ENCODE measurements at places on chromosomes 13 and 19.
A peak's percentile ranks its signal among the peaks of the same experiment; 100 is the strongest.

DNA sequence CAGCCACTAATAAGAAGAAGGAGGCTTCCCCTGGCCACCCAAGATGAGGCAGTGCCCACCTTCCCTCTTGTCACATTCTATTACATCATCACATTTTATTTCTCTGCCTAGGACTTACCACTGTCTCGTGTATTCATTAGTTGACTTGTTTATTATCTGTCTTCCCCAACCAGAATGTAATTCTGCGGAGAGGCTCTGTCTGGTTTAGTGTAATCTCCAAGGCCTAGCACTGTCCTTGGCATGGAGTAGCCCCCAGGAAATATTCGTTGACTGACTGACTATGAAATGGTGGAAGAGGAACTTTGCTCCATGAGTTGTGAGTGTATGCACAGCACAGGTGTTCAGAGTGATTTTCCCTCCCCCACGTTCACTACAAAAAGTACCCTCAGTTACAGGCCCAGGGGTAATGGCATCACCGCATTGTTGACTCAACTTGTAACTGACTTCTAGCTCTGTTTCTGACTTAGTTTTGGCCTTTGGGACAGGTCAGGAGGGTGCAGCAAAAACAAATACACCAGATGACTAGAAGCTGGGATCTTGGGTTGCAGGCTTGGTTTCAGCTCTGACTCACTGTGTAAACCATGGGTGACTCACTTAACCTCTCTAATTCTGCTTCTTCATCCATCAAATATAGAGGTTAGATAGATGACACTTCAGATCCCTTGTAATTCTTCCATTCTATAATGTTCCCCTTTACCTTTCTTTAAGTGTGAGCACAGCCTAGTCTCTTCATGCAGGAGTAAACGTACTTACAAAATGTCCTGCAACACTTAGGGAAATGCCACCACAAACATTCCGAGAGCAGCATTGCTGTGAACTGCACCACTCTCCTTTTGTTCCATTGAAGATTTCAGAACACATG lies 229.7 kb downstream of the KCNRG start:
- no peak for DNase-seq
- no peaks in the 10 kb centered on the region for H3K36me3 ChIP-seq
- no peaks in the 10 kb centered on the region for H3K27me3 ChIP-seq
- H3K4me3 ChIP-seq: no peak overlapping the region
- H3K4me1 ChIP-seq: peaks cover 11% of the 10 kb centered on the region
- no peak overlapping the region for H3K27ac ChIP-seq

GRCh38 chr13:41306271-41307145 lies 4.6 kb upstream of the NAA16 start:
- no peak for DNase-seq
- no peak overlapping the region for H3K4me3 ChIP-seq
- no peak overlapping the region for H3K27ac ChIP-seq
- no peaks in the 10 kb centered on the region for H3K27me3 ChIP-seq
- H3K36me3 ChIP-seq: no peaks in the 10 kb centered on the region

DNA sequence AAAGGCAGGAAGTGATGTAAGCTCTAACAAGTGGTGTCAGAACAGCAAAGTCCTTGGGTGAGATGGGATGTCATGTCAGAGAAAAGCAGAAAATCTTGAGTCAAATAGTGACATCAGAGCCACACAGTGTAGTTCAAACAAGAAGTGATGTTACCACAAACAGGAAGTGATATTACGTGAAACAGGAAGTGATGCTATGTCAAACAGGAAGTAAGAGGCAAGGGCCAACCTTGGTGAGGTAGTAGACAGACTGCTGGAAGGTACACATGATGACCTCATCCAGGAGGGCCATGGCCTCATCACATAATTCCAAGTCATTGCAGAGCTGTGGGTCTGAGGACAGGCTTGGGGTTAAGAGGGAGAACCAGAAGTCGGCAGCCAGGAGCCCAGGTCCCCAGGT lies 7.0 kb upstream of the MAMSTR start:
- no peaks in the 10 kb centered on the region for H3K36me3 ChIP-seq
- H3K4me1 ChIP-seq: peaks cover 21% of the 10 kb centered on the region
- H3K27ac ChIP-seq: no peak overlapping the region
- H3K4me3 ChIP-seq: no peak overlapping the region
- H3K27me3 ChIP-seq: no peaks in the 10 kb centered on the region
- peak; percentile 75 for DNase-seq

GRCh38 chr13:75869981-75870380 lies 233.9 kb downstream of the LMO7 start:
- H3K4me3 ChIP-seq: no peak overlapping the region
- H3K4me1 ChIP-seq: no peaks in the 10 kb centered on the region
- no peaks in the 10 kb centered on the region for H3K27me3 ChIP-seq
- no peaks in the 10 kb centered on the region for H3K36me3 ChIP-seq

DNA sequence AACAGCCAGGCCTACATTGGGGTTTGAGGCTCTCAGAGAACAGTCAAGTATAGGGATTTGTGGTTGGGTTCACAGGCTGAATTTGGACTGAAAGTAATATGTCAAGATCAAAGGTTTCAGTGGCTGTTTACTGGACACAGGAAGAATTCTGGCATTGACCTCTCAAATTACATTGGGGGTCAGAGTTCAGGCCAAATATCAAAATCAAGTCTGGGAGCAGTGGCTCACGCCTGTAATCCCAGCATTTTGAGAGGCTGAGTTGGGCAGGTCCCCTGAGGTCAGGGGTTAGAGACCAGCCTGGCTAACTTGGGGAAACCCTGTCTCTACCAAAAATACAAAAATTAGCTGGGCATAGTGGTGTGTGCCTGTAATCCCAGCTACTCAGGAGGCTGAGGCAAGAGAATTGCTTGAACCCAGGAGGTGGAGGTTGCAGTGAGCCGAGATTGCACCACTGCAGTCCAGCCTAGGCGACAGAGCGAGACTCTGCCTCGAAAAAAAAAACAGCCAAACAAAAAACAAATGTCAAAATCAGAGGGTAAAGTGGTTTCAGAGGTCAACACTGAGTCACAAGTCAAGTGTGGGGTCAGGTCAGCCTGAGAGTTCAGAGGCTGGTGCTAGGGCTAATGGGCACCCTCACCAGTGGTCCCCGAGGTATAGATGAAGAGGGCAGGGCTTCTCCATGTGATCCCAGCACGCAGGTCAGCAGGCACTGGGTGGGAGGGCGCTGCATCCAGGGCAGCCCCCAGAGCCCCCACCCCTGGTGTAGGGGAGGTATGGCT lies 1.5 kb downstream of the SLC27A5 start:
- no peaks in the 10 kb centered on the region for H3K36me3 ChIP-seq
- H3K27ac ChIP-seq: no peak overlapping the region
- H3K4me1 ChIP-seq: peaks cover 15% of the 10 kb centered on the region
- H3K27me3 ChIP-seq: no peaks in the 10 kb centered on the region
- no peak for DNase-seq
- H3K4me3 ChIP-seq: no peak overlapping the region

DNA sequence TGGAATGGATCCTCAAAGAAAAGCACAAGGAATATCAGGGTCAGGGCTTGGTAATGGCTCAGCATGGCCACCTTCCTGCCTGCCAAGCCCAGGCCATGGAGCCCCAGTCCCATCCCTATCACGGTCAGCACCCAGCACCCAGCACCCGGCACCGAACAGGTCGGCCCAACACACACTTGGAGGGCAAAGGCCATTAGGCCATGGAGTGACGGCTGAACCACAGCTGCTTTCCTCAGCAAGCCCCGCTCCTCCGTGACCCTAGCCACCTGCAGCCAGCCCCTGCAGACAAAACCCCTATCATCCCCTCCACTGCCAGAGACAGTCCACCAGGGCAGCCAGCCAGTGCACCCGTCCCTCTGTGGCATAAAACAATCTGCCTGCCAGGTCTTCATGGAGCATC lies 20.6 kb downstream of the PEPD start:
- H3K4me1 ChIP-seq: no peaks in the 10 kb centered on the region
- H3K36me3 ChIP-seq: peaks cover 12% of the 10 kb centered on the region
- DNase-seq: no peak
- no peaks in the 10 kb centered on the region for H3K27me3 ChIP-seq

DNA sequence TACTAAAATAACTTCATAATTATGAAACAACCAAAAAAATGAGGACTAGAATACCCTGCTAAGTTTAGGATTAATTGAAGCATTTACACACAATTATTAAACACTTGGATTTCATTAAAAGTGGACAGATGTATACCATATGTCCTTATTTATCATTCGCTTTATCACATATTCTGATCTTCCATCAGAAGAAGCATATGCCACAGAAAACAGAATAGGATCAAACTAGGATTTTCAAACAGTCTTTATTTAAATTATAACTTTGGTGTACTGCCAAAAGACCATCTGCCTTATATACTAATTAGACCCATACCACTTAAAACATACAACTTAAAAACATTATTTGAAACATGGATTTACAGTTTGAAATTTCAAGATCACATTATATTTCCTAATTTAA lies 727.1 kb upstream of the KLHL1 start:
- H3K36me3 ChIP-seq: no peaks in the 10 kb centered on the region
- DNase-seq: no peak
- no peak overlapping the region for H3K27ac ChIP-seq
- H3K4me3 ChIP-seq: no peak overlapping the region
- no peaks in the 10 kb centered on the region for H3K27me3 ChIP-seq
- H3K4me1 ChIP-seq: no peaks in the 10 kb centered on the region

DNA sequence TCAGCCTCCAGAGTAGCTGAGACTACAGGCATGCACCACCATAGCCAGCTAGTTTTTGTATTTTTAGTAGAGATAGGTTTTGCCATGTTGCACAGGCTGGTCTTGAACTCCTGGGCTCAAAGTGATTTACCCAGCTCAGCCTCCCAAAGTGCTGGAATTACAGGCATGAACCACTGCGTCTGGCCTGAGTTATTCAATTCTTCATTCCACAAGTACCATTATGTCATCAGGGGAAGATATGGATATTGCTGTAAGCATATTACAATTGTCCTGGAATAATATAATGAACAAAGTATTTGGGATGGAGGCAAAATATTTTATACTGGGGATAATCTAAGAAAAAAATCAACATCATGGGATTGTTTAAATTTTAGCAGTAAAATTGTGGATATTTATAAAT lies 646.0 kb upstream of the SLITRK6 start:
- DNase-seq: no peak
- H3K4me3 ChIP-seq: no peak overlapping the region
- H3K36me3 ChIP-seq: no peaks in the 10 kb centered on the region
- H3K27ac ChIP-seq: no peak overlapping the region
- no peaks in the 10 kb centered on the region for H3K27me3 ChIP-seq

DNA sequence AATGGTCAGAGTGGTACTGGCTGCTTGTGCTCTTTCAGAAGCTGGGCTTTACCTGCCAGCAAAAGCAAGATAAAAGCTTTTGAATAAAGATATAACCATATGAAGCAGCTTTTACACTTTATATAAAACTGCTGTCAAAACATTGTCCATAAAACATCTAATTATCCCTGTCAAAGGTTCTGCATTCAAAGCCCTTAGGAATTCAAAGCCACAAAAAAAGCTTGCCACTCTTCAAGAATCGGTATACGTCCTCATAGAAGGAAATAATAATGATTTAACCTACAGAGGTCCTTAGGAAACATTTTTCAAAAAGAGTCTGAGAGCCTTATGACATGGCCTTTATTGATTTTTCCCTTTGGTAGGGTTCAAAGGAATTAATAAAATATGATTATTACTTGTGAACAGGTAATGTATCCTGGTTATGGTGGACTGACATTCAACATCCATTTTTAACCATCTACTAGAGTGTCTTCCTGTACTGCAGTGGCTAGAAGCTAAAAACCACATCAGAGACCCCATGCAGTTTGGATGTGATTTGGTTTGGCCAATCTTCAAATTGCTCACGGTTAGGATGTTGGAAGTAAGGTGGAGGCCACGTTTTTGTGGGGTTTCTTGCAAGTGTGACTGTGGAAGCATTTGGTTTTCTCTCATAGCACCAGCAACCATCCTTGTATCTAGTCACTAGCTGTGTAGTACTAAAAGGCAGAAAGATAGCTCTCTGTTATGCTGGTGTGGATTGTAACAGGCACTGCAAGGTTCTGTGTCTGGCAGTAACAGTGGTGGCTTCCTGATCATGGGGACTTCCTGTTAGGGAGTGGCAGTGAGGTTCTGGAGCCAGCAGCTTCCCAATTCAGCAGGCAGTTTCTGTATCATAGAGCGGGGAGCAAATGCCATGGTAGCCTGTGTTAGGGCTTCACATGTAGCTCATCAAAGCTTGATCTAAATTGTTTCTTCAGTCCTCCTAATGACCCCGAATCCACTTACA lies 441.5 kb downstream of the DIAPH3 start:
- no peak overlapping the region for H3K27ac ChIP-seq
- H3K27me3 ChIP-seq: no peaks in the 10 kb centered on the region
- no peak for DNase-seq
- H3K4me3 ChIP-seq: no peak overlapping the region
- H3K36me3 ChIP-seq: no peaks in the 10 kb centered on the region
- no peaks in the 10 kb centered on the region for H3K4me1 ChIP-seq

DNA sequence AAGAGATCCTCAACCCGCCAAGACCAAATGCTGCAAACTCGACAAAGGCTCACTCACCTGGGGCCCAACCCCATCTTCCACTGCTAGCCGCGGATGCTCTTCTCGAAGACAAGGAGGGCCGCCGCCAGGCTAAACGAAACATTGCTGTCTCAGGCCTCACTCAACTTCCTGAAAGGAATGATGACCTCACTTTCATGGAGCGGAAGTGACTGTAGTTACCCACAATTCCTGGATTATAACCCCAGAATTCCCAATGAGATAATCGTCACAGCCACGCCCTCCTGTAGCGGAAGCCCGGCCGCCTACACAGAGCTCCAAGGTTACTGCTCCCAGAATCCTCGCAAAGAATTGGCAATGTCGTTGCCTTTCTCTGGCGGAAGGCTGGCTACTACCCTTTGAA lies 10.5 kb upstream of the ZNF112 start:
- H3K4me1 ChIP-seq: no peaks in the 10 kb centered on the region
- DNase-seq: no peak
- no peaks in the 10 kb centered on the region for H3K36me3 ChIP-seq
- H3K27ac ChIP-seq: no peak overlapping the region
- peaks cover 3% of the 10 kb centered on the region for H3K27me3 ChIP-seq

DNA sequence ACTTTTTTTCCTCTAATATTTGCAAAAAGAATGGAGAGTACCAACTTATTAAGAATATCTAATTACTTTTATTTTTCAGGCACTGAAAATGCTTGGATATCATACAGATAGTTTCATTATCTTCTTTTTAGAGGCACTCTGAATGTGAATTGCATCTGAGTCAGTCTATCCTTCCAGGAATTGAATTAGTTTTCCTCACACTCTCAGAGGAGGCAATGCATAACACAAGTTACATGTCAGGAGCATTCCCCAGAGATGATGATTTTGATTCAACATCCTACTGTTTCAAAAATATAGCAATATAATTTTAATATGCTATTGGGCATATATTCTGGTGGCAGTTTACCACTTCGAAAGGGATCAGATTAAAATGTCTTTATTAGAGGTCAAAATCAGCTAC lies 1315.4 kb downstream of the PCDH9 start:
- no peaks in the 10 kb centered on the region for H3K36me3 ChIP-seq
- H3K4me3 ChIP-seq: no peak overlapping the region
- no peak for DNase-seq
- no peaks in the 10 kb centered on the region for H3K27me3 ChIP-seq

DNA sequence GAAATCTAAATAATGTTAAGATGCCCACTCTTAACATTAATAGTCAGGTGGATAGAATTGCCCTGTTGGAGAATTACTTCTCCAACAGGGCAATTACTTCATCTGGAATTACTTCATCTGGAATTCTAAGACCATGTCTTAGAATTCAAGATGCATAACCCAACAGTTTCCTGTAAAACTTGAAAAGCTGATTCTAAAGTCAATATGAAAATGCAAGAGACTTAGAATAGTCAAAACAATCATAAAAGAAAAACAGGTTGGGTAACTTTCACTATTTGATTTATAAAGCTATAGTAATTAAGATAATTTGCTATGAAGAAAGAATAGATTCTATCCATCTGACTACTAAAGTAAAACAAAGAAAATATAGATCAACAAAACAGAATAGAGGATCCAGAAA lies 75.2 kb downstream of the ABCC4 start:
- DNase-seq: no peak
- no peak overlapping the region for H3K4me3 ChIP-seq
- no peaks in the 10 kb centered on the region for H3K27me3 ChIP-seq
- H3K36me3 ChIP-seq: no peaks in the 10 kb centered on the region
- H3K4me1 ChIP-seq: peaks cover 22% of the 10 kb centered on the region
